A673 (cell line): ENCODE measurements at places on chromosomes 13 and 19. TPM values are rescaled to one million over a fixed set of nuclear protein-coding genes. Genes with fewer than 3 reads are reported as not detected.

RASIP1 gene
- total RNA-seq, result 3.8 and 5.0 TPM in 2 replicates

ZNF724 gene
- total RNA-seq, result 19.0 and 21.0 TPM in 2 replicates

BABAM1 gene
- 136 and 147 TPM in 2 replicates for total RNA-seq

ZNF534 gene
- total RNA-seq, result not detected in 2 replicates

ZNF723 gene
- not detected in 2 replicates for total RNA-seq

SOX1 gene
- total RNA-seq, result 47.7 and 56.6 TPM in 2 replicates

FLT1 gene
- total RNA-seq, result 4.3 and 5.2 TPM in 2 replicates

SULT2B1 gene
- 0.24 and 0.60 TPM in 2 replicates for total RNA-seq

GGACT gene
- total RNA-seq, result 3.6 and 3.8 TPM in 2 replicates

SIGLEC8 gene
- total RNA-seq, result not detected in 2 replicates

PRX gene
- 2.5 and 3.9 TPM in 2 replicates for total RNA-seq

HDGFL2 gene
- total RNA-seq, result 89.6 and 94.8 TPM in 2 replicates

KCNJ14 gene
- total RNA-seq, result 6.5 and 7.0 TPM in 2 replicates

TGFBR3L gene
- 1.4 and 1.6 TPM in 2 replicates for total RNA-seq

SERP2 gene
- total RNA-seq, result 0.69 and 1.5 TPM in 2 replicates

DACT3 gene
- 0.32 and 1.1 TPM in 2 replicates for total RNA-seq

RGCC gene
- total RNA-seq, result not detected in 2 replicates

ZNF574 gene
- 24.3 and 27.5 TPM in 2 replicates for total RNA-seq

C19orf33 gene
- total RNA-seq, result not detected in 2 replicates

YIPF2 gene
- total RNA-seq, result 24.5 and 24.6 TPM in 2 replicates

ZNF865 gene
- 16.1 and 17.1 TPM in 2 replicates for total RNA-seq

APOC4 gene
- not detected in 2 replicates for total RNA-seq

DAND5 gene
- total RNA-seq, result 0.17 TPM in 2 replicates

SPPL2B gene
- 86.8 and 94.2 TPM in 2 replicates for total RNA-seq

TRIM28 gene
- total RNA-seq, result 985 and 1,038 TPM in 2 replicates
